ENCODE measurements at places on chromosomes 13 and 19.

DNA sequence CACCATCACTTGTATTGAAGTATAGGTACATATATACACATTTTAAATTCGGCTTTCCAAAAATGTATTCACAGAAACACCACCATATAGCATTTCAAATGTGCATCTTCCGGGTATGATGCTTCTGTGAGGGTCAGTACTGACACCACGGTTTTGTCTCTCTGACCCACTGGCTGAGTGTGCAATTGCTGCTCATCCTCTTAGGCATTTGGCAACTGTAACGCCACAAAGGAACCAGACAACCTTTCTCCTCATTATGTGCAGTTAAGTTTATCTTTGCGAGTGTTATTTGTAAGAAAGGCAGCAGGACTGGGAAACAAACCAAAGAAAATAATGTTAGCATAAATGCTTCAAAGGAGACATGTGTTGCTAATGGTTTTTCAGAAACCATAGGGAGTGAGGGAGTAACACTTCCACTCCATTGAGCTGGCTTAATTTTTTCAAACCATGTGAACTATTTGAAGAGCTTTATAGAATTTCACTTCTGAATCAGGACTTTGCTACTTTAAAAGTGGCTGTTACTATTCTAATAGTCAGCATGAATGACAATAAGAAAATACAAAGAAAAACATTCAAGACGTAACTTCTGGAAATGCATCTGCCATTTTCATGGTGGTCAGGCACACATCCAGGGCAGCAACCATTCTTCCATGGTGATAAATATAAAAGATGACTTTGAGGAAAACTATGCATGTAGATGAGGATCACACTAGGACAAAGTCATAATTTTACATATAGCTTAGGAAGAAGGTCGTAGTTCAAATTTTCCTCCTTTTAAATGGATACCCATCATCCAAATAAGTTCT is 423.3 kb downstream of the MZT1 start:
- DNase-seq: no peak

DNA sequence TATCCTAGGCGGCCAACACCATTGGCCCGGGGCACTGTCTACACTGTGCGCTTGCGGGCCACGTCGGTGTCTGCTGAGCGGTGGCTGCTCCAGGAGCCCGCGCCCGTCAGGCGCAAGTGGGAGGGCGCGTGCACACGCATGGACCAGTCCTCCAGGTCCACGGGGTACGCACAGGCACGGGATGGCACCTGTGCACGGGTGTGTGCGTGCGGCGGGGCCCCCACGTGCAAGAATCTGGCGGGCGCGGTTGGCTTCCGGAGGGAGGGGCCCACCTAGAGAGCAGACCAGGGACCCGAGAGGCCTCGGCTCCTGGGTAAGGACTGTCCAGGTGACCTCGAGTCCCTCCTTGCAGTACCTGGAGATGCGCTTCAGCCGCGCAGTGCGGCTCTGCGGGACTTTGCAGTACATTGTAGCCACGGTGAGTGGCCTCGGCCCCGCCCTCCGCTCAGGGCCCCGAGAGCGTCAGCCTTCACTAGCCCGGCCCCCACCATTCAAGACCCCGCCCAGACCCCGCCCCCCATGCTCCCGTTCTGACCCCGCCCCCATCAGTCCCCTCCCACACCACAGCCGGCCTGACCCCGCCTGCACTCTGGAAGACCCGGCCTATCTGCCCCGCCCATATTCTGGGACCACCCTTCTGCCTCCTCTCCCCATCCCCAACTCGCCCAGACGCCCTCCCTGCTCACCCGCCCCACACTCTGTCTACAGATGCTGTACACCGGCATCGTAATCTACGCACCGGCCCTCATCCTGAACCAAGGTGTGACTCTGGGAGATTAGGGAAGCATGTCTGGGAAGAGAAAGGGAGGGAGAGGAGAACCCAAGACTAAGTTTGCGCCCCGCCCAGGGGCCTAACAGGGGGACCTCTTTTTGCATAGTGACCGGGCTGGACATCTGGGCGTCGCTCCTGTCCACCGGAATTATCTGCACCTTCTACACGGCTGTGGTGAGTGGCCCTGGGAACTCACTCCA is 2.3 kb downstream of the SLC5A5 start:
- DNase-seq: peak; percentile 82

GRCh38 chr13:46621792-46622629 is 69.0 kb downstream of the LRCH1 start:
- DNase-seq: no peak

- DNase-seq: no peak
Observed at GRCh38 chr19:18264137-18264854, 10.0 kb downstream of the IQCN start.

GRCh38 chr19:50705422-50706019 is 14.1 kb downstream of the SHANK1 start:
- peak; percentile 54 for DNase-seq

DNA sequence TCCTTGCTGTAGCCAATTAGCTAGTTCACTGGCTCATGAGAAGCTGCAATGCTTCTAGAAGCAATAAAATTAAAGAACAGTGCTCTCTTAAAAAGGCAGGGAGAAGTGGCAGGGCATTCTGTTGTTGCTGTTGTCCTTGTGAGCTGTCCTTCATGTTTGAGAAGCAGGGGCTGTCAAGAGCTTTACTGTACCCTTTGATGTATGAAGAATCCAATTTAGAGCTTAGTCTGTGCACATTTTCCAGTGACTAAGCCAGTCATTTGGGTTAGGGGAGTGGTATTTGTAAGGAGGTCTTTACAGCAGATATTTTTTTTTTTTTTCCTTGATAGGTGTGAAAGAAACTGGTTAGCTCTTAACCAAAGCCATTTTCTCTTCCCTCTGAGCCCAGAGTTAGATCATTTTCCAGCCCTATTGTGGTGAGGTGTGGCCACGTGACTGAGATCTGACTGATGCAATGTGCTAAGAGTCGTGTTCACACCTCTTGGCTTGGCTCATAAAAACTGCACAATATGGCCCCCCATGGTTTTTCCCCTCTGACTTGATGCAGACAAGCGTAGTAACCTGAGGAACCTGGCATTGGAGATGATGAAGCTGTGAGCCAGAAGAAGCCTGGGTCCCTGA is 309.6 kb upstream of the TMTC4 start:
- DNase-seq: no peak

DNA sequence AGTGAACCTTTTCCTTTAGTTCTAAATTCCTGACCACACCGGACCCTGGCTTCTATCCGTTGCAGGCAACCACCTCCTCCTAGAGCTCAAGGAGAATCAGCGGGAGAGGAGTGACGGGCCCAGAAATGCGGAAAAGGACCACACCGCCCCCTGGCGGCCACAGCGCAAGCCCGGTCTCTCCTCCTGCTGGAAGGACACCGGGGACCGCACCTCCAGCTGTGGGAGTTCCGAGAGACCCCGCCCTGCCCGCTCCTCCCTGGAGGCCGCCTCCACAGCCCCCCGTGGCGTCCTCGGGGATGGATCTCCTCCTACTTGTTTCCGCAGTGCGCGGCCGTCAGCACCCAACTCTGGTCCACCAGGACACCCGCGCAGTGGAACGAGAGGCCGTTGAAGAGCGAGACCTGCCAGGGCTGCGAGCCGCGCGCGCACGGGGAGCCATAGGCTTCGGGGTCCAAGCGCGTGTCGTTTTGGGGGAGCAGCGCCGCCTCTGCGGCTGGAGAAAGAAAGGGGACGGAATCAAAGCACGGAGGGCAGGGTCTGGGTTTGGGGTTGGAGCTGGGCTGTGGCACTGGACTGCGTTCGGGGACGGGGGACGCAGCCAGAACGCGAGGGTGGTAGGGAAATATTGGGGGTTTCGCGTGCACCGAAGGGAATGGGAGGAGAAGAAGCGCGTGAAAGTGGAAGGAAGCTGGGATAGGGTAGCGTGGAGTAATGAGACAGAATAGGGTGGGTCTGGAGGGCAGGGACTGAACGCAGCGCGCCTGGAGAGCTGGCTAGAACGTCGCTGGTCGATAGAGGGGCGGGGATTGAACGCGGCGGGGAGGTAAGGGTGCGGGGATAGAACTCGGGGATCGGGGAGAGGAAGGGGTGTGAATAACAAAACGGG is 2.5 kb downstream of the KLK10 start:
- DNase-seq: peak; percentile 83

DNA sequence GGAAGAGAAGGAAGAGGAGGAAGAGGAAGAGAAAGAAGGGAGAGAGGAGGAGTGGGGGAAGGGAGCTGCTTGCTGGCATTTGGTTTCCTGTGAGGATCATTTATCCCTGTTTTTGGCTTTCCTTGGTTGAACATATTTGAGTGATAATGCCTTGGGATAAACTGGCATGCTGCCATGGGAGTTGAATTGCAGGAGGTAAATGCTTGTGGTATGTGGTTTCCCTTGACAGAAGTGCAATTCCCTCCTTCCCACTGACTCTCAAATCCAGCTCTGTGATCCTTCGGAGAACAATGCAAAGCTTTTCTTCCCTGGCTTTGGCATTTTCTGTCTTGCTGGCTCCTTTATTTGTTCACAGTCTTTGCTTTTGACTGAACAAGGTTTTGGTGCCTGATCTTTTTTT is 27.2 kb upstream of the CBY2 start:
- no peak for DNase-seq

DNA sequence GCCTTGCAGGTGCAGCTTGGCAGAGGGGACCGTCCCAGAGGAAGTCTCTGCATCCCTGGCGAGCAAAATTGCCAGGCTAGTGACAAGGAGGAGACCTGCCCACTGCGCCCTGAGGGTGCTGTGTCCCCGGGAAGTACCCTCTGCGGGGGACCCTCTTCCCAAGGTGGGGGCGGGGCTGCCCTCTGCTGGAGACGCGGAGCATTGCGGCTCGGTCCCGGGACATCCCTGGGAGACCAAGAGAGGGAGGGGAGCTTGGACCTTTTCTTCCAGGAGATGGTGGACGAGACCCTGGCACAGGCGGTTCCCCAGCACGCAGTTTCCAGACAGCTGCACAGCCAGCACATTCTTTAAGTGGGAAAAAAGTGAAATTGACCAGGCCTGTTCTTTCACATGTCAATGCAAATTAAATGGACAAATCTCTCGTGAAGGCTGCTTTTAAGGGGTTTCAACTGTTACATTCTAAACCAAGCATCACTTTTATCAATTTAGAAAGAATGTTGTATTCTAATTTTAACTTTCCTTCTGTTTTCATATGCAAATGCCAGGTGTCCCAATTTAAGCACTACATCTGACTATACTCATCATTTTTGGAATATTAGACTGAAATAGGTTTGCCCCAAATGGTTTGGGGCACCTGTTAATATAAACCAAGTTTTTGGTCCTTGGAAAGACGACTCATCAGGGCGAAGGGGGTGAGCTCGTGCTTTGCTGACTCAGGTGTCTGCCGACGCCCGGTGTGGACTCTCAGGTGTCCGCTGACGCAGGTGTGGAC is 60.7 kb downstream of the MCF2L start:
- peak; percentile 67 for DNase-seq

- no peak for DNase-seq
Observed at GRCh38 chr19:56114051-56114777, 6.9 kb downstream of the ZNF787 start.

DNA sequence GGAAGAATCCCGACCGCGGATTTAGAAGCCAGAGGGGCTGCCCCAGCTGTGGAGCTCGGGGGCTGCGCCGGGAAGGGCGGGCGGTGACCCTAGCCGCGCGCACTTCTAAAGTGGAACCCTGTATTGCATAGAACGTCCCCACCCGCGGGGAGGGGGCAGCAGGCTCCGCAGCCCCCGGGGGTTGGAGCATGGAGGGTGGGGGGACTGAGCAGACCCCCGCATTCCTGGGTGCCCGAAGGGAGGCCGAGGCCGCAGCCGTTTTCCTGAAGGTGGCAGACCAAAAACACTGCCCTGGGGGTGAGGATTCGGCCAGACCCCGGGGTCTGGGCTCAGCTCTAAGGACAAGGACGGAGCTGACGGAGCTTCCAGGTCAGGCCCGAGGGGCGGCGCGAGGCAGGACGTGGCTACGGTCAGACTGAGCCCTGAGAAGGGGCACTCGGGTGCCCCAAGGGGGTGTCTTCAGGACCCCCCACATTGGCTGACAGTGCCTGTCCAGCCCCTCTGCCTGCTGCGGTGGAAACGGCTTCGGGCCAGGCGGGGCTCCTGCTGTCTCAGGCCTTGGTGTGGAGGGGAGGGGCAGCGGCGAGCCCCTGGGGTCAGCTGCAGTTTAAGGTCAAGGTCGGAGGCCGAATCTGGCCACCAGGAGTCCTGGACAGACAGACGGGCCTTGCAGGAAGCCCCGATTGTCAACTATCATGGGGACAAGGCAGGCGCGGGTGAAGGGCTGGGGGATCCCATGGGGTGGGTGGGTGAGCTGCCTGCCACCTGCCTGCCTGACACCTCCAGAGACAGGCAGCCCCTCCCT is 12.6 kb downstream of the MKNK2 start:
- no peak for DNase-seq

DNA sequence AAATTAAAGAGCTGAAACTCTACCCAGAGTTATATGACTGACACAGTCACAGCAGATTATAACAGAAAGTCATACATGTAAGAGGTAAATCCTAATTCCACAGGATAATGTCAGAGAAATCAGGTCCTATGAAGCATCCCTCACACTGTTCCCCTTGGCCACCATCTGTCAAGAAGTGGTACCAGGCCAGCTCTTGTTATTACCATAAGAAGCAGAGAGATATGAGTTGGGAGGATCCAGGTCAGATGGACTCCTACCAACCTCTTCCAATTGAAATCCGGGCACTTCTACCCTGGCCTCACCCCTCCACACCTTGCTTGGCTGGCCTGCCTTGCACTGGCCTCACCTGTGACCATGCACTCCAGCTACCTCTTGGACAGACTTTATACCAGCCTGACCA is 353.2 kb downstream of the DNAJC15 start:
- no peak for DNase-seq

GRCh38 chr13:34277936-34278335 is 460.0 kb downstream of the RFC3 start:
- DNase-seq: no peak

DNA sequence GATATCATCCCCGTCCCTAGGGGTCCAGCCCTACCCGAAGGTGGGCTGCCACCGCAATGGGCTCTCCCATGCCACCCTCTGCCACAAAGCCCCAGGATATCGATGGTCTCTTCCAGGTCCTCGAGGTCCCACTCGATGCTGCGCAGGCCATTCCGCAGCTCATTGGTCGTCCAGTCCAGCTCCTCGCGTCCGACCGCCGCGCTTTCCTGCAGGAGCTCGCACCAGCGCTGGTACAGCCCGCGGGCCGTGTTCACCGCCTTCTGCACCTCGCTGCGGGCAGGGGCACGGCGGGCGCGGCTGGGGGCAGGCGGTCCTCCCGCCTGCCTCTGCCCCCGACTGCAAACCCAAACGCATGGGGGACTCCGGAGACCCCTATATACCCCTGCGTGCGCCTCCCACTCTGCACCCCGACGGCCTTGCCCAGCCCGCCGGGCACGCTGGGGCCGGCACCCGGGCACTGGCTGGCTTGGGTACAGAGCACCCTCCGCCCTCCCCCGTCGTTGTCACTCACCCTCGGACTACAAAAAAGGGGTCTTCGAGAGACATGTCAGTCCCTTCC is 468 bp downstream of the STX10 start:
- DNase-seq: peak; percentile 64

- no peak for DNase-seq
Observed at GRCh38 chr19:45115809-45116615, 23.0 kb downstream of the PPP1R37 start.

GRCh38 chr13:21677075-21677623 is 6.3 kb downstream of the FGF9 start:
- DNase-seq: no peak

GRCh38 chr13:29318741-29319140 is 276.7 kb downstream of the SLC7A1 start:
- no peak for DNase-seq
